ENCODE measurements at places on chromosomes 6 and 20. TPM values are rescaled to one million over a fixed set of nuclear protein-coding genes. Genes with fewer than 3 reads are reported as not detected.

Gene TTBK1
- total RNA-seq, result 0.03 TPM

Gene BCKDHB
- total RNA-seq, result 16.9 TPM

Gene ULBP2
- 2.7 TPM for total RNA-seq

Gene THBS2
- 0.05 TPM for total RNA-seq

Gene SRMS
- not detected for total RNA-seq

Gene STMN3
- 48.9 TPM for total RNA-seq

Gene FOXA2
- not detected for total RNA-seq

Gene OR2H1
- not detected for total RNA-seq

Gene NKAIN4
- total RNA-seq, result not detected

Gene LMBRD1
- 31.2 TPM for total RNA-seq

Gene RAET1L
- not detected for total RNA-seq

Gene PPP1R16B
- 78.0 TPM for total RNA-seq

Gene ARMH2
- total RNA-seq, result 2.6 TPM

Gene RPL10A
- 2,065 TPM for total RNA-seq

Gene C20orf202
- not detected for total RNA-seq

Gene FNDC11
- 0.50 TPM for total RNA-seq

Gene LPIN3
- 0.77 TPM for total RNA-seq

Gene COL21A1
- total RNA-seq, result not detected

Gene KCNQ5
- 5.9 TPM for total RNA-seq

Gene NCOA3
- 68.4 TPM for total RNA-seq

Gene FAM184A
- total RNA-seq, result 5.4 TPM

Gene ZSCAN26
- 11.0 TPM for total RNA-seq

Gene CMTR1
- 64.4 TPM for total RNA-seq

Gene CD2AP
- 30.6 TPM for total RNA-seq

Gene TRIM31
- total RNA-seq, result not detected

Gene PRSS16
- 0.65 TPM for total RNA-seq

All from activated naive CD4-positive, alpha-beta T cell treated with anti-CD3 and anti-CD28 coated beads, Interleukin-2, amount 10 ng/mL, durations not matched to agents 5 hours and 36 hours (primary cell).